ENCODE measurements at places on chromosomes 7 and 10. TPM values are rescaled to one million over a fixed set of nuclear protein-coding genes. Genes with fewer than 3 reads are reported as not detected.

DNA sequence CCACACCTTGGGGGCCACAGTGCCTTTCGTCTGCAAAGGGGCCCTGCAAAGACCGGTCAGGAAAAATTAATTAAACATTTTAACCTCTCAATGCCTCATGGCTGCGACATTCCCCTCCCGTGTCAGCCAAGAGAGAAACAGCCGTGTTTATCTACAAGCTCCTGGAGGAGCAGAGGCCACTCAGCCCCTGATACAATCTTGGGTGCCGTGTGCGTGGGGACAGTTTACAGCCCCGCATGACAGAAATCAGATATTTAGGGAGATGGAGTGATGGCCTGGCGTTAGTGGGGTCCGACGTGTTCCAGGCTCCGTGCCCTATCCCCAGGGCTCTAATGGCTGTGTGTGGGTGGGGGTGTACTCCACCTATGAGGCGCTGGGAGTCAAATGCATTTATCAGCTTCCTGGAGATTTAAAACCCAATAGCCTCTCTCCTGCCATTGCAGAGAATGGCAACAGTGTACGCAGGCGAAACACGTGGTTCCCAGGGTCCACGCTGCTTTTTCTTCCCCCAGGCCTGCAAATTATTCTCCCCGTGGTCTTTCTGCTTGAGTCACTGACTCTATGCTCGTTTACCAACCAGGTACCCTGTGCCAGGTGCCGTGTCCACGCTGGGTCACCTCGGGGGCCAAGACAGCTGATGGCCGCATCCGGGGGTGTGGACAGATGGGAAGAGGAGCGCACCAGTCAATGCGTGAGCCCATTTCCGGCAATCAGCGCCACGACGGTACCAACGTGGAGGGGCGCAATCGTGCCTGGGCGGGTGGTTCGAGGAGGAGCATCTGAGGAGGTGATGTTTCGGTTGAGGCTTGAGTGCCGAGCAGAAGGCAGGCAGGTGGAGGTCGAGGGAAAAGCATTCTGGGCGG, 26.6 kb upstream of the PSMG3 start:
- H3K4me1 ChIP-seq, result no peaks in the 10 kb centered on the region
- no peaks in the 10 kb centered on the region for H3K36me3 ChIP-seq
- H3K27ac ChIP-seq, result no peak overlapping the region
- no peaks in the 10 kb centered on the region for H3K27me3 ChIP-seq
- no peak for DNase-seq

GRCh38 chr10:43900571-43900970, 251.9 kb upstream of the ZNF32 start:
- DNase-seq, result no peak
- no peaks in the 10 kb centered on the region for H3K36me3 ChIP-seq
- no peaks in the 10 kb centered on the region for H3K27me3 ChIP-seq
- H3K27ac ChIP-seq, result peak overlapping the region; percentile 83
- H3K4me1 ChIP-seq, result peaks cover 59% of the 10 kb centered on the region

DNA sequence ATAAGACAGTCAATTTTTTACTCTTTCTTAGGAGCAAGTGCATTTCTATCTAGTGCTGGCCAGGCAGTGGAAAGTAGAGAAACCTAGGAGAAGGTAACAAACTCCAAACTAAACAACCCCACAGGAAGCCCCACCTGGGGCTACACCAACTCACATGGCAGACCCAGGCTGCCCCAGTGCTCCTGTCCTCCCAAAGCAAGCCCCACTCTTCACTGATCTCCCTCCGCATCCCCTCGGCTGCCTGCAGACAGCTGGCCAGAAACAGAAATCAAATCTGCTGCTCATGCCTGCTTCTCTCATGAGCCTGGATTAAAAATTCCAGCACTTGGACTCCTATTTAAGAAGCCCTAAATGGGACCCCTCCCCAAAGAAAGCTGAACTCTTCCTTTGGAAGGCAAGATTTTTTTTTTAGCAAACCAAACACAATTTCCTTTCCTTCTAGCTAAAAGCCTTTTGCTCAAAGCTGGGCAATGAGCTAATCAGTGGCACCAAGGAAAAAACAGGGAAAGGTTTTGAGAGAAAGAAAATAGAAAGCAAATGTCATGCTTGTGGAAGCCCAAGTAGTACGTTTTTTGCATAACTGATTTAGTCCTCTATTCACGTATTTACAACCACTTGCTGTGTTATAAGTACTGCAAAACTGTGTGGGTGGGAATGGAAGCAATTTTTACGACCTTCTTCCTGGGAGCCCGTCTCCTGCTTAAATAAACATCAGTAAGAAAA, 10.8 kb downstream of the PDE1C start:
- no peak overlapping the region for H3K27ac ChIP-seq

GRCh38 chr7:51732116-51732515, 415.5 kb upstream of the COBL start:
- H3K36me3 ChIP-seq, result no peaks in the 10 kb centered on the region
- no peak overlapping the region for H3K4me3 ChIP-seq
- H3K27ac ChIP-seq, result no peak overlapping the region
- DNase-seq, result no peak
- H3K4me1 ChIP-seq, result no peaks in the 10 kb centered on the region
- H3K27me3 ChIP-seq, result no peaks in the 10 kb centered on the region

PRLHR gene
- total RNA-seq, result not detected

AOAH gene
- not detected for total RNA-seq

IL6 gene
- total RNA-seq, result not detected

HTR5A gene
- total RNA-seq, result not detected
